HL-60 (cell line): ENCODE measurements at places on chromosomes 7 and 10.

DNA sequence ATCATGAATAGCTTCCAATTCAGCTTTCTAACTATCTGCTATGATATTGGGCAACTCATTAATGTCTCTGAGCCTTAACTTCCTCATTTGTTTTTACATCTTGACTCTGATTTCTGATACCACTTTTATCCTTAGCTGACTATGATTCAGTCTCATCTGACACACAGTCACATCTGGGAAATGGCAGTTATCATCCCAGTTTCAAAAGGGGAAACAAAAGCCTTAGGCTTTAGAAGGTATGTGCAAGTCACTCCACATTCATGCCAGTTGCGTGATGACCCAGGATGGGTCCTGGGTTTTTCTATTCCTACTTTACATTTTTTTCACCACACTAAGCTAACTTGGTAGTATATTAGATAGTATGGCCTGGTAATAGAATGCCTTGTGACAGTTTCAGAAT, 12.7 kb downstream of the SCIN start:
- no peak for DNase-seq

- DNase-seq = no peak
Measured at GRCh38 chr10:10854725-10855124, 162.9 kb upstream of the CELF2 start.

DNA sequence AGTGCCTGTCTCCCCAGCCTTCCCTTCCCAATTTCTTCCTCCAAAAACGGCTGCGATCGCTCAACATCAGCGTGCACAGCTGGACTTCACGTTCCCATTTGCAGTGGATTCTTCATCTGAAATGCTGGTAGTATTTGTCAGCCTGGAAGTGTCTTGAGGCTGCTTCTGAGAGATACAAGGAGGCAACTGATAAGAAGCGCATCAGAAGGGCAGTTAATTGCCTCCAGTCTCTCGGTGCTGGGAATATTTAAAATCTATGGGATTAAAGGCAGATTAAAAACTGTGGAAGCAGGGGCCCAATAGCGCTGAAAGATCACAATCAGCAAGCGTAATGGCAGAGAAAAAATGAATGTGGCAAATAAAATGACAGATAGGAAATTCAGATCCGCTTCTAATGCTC, 450.0 kb downstream of the GATA3 start:
- no peak for DNase-seq

DNA sequence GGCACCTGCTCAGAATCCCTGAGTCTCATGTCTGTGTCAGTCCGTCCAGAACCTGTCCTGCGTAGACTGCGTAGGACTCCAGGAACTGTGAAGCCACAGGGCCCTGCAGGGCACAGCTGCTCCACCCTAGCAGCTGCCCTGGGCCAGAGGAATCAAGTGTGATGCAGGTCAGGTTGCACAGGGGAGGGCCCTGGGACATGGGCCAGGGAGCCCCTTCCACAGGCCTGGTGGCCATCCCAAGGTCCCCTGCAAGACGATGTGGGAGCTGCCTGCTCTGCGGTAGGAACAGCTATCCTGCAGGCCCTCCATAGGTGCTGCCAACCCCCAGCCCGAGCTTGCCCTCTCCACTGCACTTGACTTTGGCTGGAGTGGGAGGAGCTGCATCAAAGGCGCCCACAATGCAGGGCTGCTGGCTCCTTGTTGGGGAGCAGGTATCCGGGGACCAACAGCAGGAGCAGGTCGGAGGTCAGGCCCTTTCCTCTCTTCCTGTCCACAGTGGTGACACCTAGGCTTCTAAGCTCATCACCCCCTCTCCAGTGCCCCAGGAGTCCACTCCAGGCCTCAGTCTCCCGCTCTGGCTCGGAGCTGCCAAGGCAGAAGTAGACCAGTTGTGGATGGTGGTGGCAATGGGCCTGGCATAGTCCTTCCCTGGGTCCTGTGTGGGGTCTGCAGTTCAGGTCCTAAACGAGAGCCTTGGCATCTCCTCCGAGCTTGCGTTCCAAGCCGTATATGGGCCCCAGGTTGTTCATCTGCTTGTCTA, 149.1 kb downstream of the MAPK8 start:
- no peak for DNase-seq

DNA sequence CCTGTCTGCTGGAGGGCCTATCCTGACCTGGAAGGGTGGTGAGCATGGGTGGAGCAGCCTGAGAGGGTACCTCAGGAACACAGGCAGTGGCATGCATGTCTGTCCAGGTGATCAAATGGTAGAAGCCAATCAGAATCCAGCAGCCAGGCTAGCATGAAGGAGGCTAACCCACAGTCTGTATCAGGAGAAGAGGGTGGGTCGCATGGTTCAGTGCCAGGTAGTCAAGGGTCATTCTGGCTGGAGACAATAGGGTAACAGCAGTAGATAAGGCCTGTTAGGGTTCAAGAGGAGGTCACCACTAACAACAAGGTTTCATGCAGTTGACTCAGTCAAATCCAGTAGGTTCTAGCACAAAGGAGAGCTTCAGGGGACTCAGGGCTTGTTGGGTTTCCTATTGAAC, 10.4 kb downstream of the ALDH18A1 start:
- no peak for DNase-seq

DNA sequence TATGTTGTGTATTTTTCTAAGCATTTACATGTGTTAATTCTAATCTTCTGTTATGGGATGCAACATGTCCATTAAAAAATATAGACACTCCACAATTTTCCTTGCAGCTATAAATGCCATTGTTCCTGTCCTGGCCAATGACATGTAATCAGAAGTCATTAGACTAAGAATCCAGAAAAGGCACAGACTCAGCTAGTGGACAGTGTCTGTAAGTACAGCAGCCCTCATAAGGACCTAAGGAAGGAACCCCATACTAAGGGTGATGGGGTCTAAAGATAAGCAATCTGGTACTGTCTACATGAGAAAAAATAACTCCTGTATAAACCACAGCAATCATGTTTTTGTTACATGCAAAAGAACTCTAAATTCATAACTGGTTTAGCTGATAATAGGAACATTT, 115.9 kb downstream of the GPR85 start:
- DNase-seq = no peak

DNA sequence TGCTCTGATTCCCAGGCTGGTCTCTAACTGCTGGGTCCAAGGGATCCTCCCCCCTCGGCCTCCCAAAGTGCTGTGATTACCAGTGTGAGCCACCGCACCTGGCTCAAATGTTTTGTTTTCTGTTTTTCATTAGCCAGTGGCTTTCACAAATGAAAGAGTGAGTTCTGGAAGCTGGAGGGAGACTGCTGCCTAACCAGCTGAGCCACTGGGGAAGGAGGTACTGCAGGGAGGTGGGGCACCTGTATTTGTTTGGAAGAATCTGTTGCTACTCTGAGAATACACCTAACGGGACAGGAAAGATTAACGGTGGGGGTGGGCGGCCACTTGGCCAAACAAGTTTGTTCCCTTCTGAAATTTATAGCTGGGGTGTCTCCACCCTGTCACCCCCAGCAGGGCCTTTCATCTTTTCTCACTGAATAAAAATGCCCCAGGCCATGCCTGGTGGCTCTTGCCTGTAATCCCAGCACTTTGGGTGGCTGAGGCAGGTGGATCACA, 4.7 kb downstream of the STOX1 start:
- no peak for DNase-seq

DNA sequence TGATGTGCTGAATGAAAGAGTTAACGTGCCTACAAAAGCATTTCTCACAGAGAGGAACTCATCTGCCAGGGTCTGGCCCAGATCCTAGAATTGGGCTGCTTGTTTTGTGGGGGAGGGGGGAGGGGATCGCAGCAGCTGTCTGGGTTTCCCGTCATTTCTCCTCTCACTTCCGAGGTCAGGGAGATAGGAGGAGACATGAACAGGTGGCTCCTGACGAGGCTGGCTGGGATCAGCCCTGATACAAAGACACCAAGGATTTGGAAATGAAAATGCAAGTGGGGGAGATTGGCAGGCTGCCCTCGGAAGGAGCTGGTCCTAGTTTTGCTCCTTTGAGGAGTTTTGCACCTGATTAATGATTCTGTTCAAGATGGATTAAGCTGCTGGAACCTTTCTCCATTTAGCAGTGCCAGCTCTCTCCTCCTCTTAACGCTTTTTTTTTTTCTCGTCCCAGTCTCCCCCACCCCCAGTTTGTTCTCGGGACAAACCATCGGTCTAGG, 86.8 kb upstream of the KMT2C start:
- DNase-seq = no peak

DNA sequence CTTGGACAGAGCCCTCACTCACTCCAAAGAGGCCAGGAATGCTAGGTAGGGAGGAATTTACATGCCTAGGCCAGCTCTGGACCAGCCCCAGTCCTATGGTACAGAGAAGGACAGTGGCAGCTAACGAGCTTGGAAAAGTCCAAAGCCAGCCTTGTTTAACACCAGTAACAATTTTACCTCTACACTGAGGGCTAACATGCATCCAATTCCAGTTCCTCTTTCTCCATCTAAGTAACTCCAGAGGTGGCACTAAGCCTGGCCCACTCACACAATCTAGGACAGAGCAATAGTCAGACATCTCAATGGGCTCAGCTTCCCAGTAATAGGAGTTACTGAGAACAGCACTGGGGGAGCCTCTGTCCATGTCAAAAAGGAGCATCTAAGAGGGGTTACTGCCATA, 5.7 kb upstream of the LCOR start:
- no peak for DNase-seq
